ENCODE measurements at places on chromosomes 16 and 17. TPM values are rescaled to one million over a fixed set of nuclear protein-coding genes. Genes with fewer than 3 reads are reported as not detected.

GRCh38 chr16:79466111-79466510 is 134.4 kb downstream of the MAF start:
- H3K27ac ChIP-seq = no peak overlapping the region
- no peaks in the 10 kb centered on the region for H3K36me3 ChIP-seq
- peaks cover 2% of the 10 kb centered on the region for H3K27me3 ChIP-seq
- no peak for DNase-seq

FBXO39 gene
- total RNA-seq = not detected

DNA sequence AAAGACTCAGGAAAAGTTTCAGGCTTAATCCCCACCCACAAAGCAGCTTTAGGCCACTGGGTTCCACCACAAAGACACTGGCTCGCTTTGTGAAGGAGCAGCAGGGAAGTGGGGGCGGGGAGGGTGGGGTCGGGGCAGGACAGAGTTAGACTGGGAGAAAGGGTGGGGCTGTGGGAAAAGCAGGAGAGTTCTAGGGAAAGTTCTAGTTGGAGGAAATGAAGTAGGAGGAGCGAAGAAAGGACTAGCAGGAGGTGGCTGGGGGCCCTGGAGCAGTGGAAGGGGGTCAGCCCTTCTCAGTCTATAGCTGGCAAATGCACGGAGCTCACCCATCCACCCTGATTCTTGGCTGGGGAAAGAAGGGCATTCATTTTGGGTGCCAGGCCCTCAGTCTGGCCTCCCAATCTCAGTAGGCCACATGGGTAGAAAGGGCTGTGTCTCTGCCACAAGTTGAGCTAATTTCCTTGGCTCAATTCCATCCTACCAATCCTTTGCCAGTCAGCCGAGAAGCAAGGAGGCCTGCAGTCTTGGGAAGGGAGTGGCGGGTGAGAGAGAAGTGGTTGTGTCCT is 4.6 kb downstream of the INPP5K start:
- H3K27ac ChIP-seq = no peak overlapping the region
- H3K4me1 ChIP-seq = peaks cover 7% of the 10 kb centered on the region
- H3K27me3 ChIP-seq = no peaks in the 10 kb centered on the region
- no peak for DNase-seq
- H3K36me3 ChIP-seq = no peaks in the 10 kb centered on the region

GRCh38 chr17:82804442-82805191 is 35.2 kb downstream of the ZNF750 start:
- no peak overlapping the region for H3K27ac ChIP-seq
- no peak overlapping the region for H3K4me3 ChIP-seq
- peaks cover 6% of the 10 kb centered on the region for H3K4me1 ChIP-seq

DNA sequence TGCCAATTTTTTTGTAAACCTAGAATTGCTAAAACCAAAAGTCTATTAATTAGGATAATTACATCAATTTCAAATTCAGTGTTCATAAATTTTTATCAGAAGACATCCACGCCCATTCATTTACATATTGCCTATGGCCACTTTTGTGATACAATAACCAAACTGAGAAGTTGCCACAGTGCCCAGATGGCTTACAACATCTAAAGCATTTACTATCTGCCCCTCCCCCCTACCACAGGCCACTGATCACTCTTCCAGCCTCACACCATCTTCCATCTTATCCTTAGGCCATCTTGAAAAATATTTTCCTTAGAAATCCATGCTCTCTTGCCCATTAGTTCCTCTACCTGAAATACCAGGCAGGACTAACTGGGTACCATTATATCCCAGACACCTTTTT is 6.3 kb upstream of the PRKAR1A start:
- no peak for DNase-seq
- H3K36me3 ChIP-seq = no peaks in the 10 kb centered on the region
- peaks cover 3% of the 10 kb centered on the region for H3K27me3 ChIP-seq

DNA sequence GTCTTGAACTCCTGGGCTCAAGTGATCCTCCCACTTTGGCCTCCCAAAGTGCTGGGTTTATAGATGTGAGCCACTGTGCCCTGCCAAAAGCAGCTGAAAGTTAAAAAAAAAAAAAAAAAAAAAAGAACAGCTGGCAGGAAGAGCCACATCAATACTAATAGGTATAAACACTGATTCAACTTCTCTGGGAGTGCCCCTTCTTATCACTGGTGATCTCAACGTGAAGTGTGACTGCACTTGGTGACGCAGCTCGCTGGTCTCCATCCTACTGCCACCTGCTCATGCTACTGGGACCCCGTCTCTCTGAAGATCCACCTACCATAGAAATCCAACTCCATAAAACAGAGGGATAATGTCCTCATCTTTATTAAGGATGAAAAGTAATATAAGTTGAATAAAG is 40.8 kb downstream of the RNF157 start:
- no peak for DNase-seq
- H3K4me3 ChIP-seq = no peak overlapping the region
- H3K36me3 ChIP-seq = no peaks in the 10 kb centered on the region
- no peak overlapping the region for H3K27ac ChIP-seq

COX10 gene
- 18.7 TPM for total RNA-seq

FBXW10 gene
- not detected for total RNA-seq

UBE2G1 gene
- 120 TPM for total RNA-seq

DNA sequence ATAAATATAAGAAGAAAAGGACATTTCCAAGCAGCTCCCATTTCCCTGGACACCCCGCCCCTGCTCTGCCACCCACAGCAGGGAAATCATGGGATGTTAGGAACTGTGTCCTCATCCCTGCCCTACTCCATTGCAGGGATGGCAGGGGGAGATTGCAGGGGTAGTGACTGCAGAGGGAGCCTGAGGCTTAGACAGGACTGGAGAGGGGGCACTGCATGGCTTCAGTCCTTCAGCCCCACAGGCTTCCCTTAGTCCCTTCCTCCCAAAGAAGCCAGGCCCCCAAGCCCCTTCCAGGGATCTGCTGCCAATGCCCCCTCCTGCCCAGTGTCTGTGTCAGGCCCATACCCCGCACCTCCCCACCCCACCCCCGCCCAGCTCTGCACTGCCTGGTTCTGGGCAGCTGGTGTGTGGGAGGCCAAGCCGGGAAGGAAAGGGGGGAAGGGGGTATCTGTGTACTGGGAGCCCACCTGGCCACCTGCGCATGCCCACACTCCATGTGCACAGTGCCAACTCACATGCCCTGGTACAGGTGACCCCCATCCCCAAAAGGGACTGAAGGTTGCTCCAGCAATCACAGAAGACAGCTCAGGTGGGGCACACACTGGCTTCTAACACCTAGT is 3.3 kb downstream of the RUNDC3A start:
- no peak for DNase-seq
- H3K27me3 ChIP-seq = peaks cover 18% of the 10 kb centered on the region
- H3K4me3 ChIP-seq = peak overlapping the region; percentile 94
- peaks cover 39% of the 10 kb centered on the region for H3K4me1 ChIP-seq

DNA sequence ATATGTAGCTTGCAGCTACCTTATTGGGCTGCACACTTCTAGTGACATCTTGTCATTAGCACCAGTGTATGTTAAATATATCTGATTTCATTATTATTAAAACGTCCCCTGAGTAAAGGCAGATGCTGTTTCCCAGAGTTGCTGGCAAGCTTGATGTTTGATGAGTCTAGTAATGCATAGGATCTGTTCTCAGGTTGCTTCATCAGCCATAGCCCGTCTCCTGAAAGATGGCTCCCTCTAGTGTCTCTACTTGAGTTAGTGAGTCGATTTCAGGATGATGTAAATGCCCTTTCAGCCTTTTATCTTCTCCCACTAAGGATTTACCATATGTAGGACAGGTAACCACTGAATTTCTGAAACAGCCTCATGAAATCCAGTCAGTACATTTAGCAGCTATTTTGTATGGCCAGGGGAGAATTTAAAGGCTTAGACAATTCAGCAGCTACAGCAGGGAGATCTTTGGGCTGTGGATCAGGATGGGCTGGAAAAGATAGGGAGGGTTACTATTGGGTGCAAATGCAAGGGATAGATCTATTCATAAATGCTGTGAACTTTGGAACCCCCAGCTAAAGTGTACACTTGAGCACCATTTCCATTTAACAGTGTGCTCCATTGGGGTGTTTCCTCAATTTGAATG is 376.3 kb downstream of the CNTNAP4 start:
- H3K27ac ChIP-seq = peak overlapping the region; percentile 59

GCSH gene
- total RNA-seq = 30.0 TPM

CA7 gene
- total RNA-seq = 0.64 TPM

DNA sequence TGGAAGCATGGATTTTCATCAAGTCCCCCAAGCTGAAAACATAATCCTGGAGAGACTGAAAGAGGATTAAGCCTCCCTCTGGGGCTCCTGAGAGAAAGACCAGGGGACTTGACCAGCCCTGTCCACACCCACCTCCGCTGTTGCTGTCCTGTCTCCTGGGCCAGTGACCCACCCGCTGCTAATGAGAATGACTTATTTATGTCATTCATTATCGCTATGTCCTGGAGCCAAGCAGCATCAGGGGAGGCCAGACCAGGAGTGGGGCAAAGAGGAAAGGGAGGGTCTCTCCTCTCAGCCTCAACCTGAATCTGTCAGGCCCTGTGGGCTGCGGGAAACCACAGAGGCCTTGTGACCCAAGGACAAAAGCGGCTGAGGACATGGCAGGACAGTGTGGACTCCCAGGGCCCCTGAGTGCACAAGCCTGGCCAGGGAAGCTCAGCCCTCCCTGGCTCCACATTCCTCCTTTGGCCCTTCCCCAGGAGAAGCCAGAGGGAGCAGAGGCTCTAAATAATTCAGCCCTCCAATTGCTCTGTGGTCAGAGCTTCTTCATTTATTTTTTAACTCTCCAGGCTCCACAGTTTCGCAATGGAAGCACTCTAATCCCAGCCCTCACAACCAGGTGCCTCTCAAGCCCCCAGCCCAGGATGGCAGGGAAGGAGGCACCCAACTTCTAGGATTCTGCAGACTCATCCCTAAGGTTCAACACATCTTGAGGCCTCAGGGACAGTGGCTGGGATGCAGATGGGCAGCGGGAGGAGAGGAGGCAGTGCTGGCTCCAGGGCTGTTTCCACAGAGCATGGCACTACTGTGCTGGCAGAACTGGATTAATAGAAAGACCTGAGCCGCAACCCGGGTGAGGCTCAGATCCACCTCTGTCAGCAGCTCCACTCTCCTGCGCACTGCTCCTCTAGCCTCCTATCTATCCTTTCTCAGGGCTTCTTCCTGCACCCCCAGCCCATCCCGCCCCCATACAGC is 19.1 kb downstream of the CUEDC1 start:
- H3K4me3 ChIP-seq = no peak overlapping the region
- DNase-seq = no peak
- no peak overlapping the region for H3K27ac ChIP-seq
- H3K4me1 ChIP-seq = peaks cover 19% of the 10 kb centered on the region
- peaks cover 2% of the 10 kb centered on the region for H3K27me3 ChIP-seq

- no peaks in the 10 kb centered on the region for H3K36me3 ChIP-seq
- peak overlapping the region; percentile 20 for H3K27ac ChIP-seq
- no peaks in the 10 kb centered on the region for H3K27me3 ChIP-seq
- H3K4me1 ChIP-seq = peaks cover 1% of the 10 kb centered on the region
- H3K4me3 ChIP-seq = peak overlapping the region; percentile 4
- no peak for DNase-seq
Observed at GRCh38 chr16:1026057-1026783, 44.6 kb downstream of the SOX8 start.

- DNase-seq = no peak
- H3K4me3 ChIP-seq = no peak overlapping the region
- H3K36me3 ChIP-seq = no peaks in the 10 kb centered on the region
Observed at GRCh38 chr17:66287911-66288310, 14.5 kb upstream of the PRKCA start.

GRCh38 chr17:79065105-79065670 is 9.4 kb upstream of the ENGASE start:
- DNase-seq = peak; percentile 52
- H3K4me1 ChIP-seq = no peaks in the 10 kb centered on the region
- no peak overlapping the region for H3K27ac ChIP-seq
- peaks cover 2% of the 10 kb centered on the region for H3K36me3 ChIP-seq
- no peaks in the 10 kb centered on the region for H3K27me3 ChIP-seq

- H3K4me1 ChIP-seq = no peaks in the 10 kb centered on the region
- no peak for DNase-seq
- no peak overlapping the region for H3K27ac ChIP-seq
Observed at GRCh38 chr17:31722251-31723056, 136.6 kb downstream of the COPRS start.

DNA sequence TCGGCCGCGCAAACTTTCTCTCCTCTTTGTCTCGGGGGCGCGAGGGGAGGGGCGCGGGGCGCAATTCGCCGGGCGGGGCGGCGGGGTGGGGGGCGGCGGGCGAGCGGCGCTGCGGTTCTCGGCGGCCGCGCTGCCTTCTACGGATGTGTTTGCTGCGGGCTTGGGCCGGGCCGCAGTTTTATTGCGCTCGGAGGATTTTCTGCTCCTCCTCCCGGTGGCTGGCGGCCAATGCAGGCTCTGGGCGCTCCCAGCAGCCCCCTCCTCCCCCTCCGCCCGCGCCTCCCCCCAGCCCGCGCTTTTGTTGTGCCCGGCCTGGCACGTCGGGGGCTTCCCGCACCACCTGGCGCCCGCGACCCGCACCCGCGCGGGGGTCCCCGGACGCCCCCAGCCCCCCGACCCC is at the start of gene TIMP2:
TIMP2 (minus strand) TSS at position 154 of the 400 bp plus-strand sequence. CDS start 299 bp downstream, outside the sequence.
- DNase-seq = peak; percentile 91
- H3K4me3 ChIP-seq = peak within 1 kb of the TSS; percentile 85
- H3K27ac ChIP-seq = no peak within 1 kb of the TSS

MT4 gene
- total RNA-seq = not detected

DNA sequence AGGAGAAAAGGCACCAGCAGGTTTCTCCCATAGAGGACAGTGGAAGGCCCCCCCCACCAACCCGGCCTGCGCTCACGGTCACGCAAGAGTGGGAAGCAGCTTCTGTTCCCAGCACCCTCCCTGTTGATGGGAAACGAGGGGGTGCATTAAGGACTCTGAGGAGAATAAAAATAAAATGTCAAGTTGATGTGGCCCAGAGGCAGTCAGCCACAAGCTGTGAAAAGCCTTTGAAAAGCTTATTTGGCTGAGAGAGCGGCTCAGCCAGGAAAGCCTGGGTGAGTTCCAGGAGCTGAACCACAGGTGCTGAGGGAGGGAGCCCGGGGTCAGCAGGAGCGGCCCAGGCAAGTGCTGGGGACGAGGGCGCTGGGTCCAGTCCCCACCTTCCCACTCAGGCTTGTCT is 26.9 kb upstream of the SPATA32 start:
- peaks cover 30% of the 10 kb centered on the region for H3K4me1 ChIP-seq
- no peak for DNase-seq
- no peak overlapping the region for H3K4me3 ChIP-seq
- H3K36me3 ChIP-seq = no peaks in the 10 kb centered on the region
- H3K27me3 ChIP-seq = peaks cover 3% of the 10 kb centered on the region
- H3K27ac ChIP-seq = no peak overlapping the region

- peaks cover 5% of the 10 kb centered on the region for H3K4me1 ChIP-seq
- no peaks in the 10 kb centered on the region for H3K27me3 ChIP-seq
- no peak overlapping the region for H3K4me3 ChIP-seq
- no peak for DNase-seq
Observed at GRCh38 chr17:75380315-75380714, 25.2 kb downstream of the GRB2 start.

GRCh38 chr16:51431517-51432241 is 280.6 kb upstream of the SALL1 start:
- no peaks in the 10 kb centered on the region for H3K36me3 ChIP-seq
- peaks cover 8% of the 10 kb centered on the region for H3K27me3 ChIP-seq
- H3K4me3 ChIP-seq = no peak overlapping the region
- H3K4me1 ChIP-seq = peaks cover 5% of the 10 kb centered on the region
- DNase-seq = no peak
